ENCODE measurements at places on chromosomes 13 and 19.

GRCh38 chr19:38101723-38102122, 122.3 kb downstream of the DPF1 start:
- DNase-seq = no peak

DNA sequence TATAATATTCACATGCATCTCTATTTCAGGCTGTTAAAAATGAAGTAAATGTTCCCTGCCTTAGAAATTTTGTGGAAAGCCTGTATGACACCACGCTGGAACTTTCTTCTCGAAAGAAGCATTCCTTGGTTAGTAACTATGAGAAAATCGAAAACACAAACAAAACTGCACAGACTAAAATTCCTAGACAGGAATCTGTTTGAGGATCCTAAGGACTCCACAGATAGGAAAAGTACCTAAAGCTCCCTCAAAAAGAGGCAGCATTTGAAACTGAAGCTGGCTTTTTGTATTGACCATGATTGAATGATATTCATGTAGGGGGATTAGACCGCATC, 103.4 kb downstream of the FRY start:
- no peak for DNase-seq

DNA sequence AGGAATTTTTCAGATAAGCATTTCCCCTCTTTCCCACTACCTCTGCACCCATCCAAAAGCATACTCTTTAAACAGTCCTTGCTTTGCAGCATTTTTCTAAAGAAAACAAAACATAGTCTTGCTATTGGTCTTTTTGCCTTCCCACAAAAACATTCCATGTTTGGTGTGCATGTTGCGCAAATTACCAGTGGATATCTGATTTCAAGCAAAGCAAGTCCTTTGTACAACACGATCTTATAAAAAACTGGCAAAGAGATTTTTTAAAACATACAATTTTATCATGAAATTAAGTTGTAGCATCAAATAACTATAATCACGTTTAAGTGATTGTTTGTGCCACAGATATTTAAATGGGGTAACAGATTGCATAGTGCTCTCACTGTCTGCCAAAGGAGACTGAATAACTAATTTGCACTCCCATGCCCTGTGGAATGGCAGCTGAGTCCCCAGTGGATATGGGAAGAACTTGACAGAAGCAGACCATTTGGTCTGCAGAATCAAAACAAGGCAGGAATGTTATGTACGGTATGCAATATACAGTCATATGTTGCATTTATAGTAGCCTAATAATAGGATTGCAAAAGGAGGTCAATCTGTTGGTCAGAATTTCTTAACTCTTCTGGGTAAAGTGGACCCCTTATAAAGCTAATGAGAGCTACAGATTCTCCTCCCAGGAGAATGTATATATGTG, 285.7 kb downstream of the TBC1D4 start:
- DNase-seq = no peak

- no peak for DNase-seq
Measured at GRCh38 chr19:6861683-6862286, 25.6 kb upstream of the ADGRE1 start.

DNA sequence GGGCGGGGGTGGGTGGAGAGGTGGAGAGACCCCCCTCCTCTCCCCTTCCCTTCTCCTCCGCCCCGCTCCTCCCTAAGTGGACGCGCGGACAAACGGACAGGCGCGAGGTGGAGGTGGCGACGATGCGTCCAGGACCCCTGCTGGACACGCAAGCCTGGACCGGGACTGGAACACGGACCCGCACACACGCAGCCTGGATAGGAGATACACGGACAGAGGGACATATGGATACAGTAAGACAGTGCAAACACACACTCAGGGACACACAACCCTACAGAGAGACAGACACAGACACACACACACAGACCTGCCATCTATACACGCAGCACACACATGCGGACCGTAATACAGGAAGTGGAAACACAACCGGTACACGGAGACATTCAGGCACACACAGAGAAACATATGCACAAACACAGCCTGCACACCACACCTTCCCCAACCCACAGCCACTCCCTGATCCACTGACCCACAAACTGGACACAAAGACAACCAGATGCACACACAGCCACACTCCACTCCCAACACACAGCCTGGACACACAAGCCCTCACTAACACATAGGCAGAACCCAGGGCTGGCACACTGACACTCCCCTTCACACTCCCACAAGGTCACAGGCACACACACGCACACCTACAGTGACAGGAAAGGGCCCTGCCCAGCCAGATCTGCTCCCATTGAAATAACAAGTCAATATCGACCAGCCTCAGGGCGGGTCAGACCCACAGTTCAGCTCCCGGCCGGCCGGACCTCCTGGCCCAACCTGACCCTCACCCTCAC, 696 bp upstream of the ERFL start:
- no peak for DNase-seq

GRCh38 chr19:19434483-19435045, 29.1 kb downstream of the GATAD2A start:
- no peak for DNase-seq

DNA sequence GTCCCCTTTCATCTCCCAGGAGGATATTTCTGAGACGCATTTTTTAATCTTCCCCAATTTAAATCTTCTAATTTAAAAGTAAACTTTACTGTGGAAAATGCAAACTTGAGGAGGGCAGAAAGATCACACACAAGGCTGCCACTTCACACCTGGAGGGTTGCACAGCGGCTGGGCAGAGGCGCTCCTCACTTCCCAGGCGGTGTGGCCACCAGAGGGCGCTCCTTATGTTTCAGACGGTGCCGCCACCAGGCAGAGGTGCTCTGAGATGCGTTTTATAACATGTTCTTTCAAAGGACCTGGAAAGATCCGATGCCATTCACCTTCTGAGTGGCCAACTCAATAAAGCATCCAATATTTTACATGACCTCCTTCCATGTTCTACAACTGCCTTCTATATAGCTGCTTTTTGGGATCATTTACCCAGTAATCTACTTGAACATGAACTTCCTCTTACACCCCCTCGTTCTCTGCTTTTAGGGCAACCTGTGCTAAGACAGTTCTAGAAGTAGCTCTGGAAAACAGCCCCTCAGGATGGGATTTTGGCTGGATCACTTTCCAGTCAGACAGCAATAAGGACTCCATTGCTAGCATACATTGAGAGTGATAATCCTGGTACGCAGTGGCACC, 14.8 kb upstream of the MTUS2 start:
- DNase-seq = no peak

DNA sequence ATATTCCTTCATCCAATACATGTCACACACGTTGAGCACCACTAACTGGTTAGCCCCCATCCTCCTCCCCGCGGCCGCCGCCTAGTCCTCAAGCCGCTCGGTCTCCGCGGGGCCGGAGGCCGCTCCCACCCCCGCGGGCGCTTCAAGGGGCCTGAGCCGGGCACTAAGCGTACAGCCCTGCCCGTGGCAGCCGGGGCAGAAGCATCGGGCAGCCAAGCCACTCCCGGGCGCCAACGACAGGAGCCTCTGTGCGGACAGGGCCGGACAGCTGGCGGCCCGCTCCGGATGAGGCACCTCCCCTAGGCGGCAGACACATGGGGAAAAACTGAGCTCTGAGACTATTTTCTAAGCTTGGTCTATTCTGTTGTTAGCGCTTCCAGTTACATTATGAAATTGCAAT, 2.8 kb upstream of the ZNF543 start:
- DNase-seq = no peak

DNA sequence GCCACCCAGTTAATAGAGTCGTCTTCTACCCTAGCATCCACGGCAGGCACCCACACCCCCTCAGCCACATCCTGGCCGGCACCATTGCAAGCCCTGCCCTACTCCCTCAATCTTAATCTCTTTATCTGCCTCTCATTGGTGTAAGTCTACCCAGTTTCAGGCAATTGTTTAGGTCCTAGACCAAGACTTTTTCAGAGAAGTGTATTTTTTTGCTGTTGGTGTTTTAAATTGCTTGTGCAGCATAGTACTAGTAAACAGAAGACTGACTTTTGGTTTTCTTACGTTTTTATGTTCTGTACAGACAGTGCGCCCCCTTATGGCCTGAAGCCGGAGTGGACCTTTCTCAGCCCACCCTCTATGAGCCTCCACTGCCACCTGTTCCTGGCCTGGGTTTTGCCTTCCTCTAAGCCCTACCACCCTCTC, 2.3 kb upstream of the LCP1 start:
- DNase-seq = no peak

- no peak for DNase-seq
Measured at GRCh38 chr19:37905946-37906868, at the start of gene WDR87. TSS of gene WDR87 (minus strand) at chr19:37906594. CDS start at chr19:37898239, 8,355 bp downstream.

DNA sequence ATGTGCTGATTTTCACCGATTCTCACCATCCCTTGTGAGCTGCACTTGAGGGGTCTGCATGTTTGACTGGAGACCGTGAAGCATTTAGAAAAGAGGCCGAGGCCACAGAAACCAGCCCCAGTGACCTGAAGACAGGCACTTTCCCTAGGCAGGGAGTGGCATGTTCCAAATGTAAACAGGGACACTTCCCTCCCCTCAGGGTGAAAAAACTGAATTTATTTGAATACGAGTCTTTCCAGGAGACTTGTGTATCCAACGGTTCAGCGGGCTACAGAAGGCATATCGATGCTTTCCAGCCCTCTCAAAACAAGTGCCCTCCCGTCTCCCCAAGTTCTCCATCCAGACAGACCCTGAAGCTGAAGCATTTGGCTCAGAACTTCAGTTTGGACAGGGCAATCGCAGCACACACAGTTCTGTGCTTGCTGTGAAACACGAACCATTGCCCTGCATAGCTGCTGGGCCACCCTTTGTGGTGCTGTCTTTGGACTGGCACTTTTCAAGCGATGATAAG, 106.1 kb downstream of the ZIC5 start:
- DNase-seq = no peak

- DNase-seq = no peak
Measured at GRCh38 chr13:26446751-26447150, 110.7 kb upstream of the WASF3 start.

- DNase-seq = no peak
Measured at GRCh38 chr13:48304143-48304876, 759 bp downstream of the RB1 start.

DNA sequence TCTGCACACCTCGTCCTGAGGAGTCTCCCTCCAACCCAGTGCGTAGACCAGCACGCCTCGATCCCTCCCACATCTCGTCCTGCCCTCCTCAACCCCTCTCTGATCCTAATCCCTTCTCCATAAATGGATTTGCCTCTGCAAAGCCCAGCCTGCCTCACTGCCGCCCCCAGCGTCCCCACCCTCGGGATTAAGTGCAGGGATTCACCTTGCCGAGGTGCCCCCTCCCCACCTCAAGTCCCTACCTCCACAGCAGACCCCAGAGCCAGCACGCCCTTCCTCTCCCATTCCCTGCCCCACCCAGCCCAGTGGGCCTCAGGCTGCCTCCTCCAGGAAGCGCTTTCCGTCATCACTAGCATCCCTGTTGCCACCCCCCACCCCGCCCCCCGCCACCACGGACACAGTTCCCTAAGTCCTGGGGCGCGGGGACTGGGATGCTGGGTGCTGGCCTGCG, 4.0 kb downstream of the KLF16 start:
- DNase-seq = no peak

- no peak for DNase-seq
Measured at GRCh38 chr19:51503286-51503817, 1.8 kb upstream of the SIGLEC12 start.

DNA sequence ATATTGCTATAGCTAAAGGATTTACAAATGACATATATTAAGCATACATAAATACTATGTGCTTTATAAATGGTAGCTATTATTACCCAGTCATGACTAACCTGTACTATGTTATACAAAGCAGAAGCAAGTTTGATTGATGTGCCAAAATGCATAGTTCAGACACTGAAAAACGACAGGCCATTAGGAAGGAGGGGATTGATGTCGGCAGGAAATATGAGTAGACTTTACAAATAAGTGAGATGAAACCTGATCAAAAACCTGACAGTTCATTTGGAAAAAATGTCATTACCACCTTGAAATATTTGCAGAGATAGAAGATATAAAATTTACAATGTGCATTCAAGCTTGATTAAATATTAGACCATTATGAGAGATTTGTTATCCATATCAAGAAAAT, 38.8 kb upstream of the TPP2 start:
- DNase-seq = no peak

GRCh38 chr13:76852986-76853385, 33.2 kb downstream of the KCTD12 start:
- no peak for DNase-seq

DNA sequence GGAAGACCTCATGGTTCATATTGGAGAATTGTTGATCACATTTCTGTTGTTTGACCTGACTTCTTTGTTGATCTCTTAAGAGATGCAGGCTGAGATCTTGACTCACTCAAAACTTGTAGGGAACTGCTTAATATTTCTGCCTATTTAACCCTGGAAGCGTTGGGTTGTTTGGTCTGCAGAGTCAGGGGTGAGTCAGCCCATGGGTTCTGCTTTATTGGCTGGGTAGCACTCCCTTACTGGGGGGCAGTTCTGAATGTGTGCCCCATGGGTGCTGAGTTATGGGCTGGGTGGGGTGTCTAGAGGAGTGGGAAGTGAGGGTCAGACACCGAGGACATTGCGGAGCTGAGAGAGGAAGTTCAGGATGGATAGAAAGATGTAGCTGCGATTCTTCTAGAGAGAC, 87.9 kb downstream of the LRCH1 start:
- DNase-seq = no peak

DNA sequence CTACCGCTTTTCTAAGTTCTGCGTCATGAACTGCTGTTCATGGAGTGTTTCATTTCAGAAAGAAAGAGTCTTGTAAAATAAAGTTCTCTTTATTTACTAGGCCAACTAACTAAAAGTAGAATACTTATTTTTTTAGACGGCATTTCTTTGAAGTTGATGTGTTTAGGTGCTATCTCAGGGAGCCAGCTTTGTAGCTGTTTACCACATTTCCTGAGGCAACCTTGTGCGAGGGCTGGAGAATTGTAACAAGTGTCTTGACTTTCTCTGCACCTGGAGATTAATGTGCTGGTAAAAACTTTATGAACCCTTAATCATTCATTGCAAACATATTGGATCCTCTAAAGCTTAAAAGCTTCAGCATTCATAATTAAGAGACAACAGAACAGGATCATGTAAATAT, 229.3 kb downstream of the GPC6 start:
- no peak for DNase-seq

GRCh38 chr13:83666141-83666540, 216.1 kb downstream of the SLITRK1 start:
- no peak for DNase-seq

DNA sequence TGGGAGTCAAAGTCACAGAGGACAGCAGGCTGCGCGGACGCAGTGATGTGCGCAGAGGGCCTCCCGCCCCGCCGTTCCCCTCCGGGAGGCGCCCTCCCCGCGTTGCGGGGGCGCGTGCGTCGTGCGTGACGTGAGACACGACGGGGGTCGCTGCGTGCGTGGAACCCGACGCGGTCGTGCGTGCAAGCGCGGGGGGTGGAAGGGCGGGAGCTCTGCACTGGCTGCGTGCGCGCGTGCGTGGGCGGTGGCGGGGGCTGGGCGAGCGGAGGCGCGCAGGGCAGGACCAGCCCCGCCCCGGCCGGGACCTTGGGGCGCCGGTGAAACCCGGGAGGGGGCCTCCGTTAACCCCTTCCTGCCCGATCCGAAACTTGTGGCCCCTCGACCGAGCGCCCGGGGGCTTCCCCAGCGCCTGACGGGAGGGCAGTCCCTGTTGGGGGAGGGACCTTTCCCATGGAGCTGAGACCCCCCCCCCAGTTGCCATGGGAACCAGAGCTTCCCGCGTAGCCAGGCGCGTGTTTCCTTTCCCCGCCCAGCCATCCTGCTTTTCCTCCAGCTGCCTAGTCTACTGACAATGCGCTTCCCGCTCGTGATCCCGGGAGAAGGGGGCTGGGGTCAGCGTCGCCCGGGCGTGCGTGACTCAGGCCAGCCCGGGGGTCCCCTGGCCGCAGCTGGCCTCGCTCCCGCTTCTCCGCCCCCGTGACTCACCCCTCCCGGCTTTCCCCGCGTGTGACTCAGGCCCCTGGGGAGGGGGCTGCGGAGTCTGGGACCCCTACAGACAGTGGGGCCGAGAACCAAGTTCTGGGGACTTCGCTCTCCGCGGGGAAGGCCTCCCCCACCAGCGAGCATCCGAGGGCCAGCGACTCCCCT, 7.3 kb upstream of the HOOK2 start:
- no peak for DNase-seq

All from NCI-H1436 treated with DMSO at 0.1 percent for 48 hours (cell line).